ENCODE measurements at places on chromosomes 3 and 15. TPM values are rescaled to one million over a fixed set of nuclear protein-coding genes. Genes with fewer than 3 reads are reported as not detected.

DNA sequence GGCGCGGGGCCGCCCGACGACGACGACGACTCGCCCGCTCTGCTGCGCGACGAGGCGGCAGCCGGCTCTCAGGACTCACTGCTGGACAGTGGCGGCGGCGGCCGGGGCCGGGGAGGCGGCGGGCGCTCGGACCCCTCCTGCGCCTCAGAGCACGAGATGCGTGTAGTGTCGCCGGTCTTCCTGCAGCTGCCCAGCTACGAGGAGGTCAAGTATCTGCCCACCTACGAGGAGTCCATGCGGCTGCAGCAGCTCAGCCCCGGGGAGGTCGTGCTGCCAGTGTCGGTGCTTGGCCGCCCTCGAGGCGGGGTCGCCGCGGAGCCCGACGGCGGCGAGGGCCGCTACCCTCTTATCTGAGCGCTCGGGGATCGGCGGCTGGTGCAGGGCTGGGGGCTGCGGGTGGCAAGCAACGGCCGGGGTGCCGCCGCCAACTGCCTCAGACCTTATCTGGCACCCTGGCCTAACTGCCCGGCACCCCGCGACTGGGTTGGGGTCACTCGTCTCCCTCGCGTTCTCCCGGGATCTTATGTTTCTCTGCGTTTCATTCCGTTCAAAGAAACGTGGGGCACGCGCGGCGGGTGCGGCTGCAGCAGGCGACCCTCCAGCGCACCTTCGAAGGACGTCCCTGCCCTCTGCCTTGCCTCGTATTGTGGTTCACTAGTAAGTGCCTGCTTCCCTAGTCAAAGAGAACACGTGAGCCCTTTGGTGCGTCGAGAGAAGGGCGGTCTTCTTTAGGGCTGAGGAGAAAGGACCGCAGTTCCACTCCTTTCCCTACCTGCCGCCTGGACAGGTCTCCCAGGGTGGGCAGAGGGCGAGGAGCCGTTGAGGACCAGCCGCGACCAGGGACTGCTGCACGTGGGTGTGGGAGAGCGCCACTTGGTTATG lies 1.0 kb downstream of the C3orf80 start:
- no peaks in the 10 kb centered on the region for H3K36me3 ChIP-seq
- peaks cover 43% of the 10 kb centered on the region for H3K4me1 ChIP-seq
- DNase-seq: peak; percentile 69

CCR9 gene
- not detected for total RNA-seq

DNA sequence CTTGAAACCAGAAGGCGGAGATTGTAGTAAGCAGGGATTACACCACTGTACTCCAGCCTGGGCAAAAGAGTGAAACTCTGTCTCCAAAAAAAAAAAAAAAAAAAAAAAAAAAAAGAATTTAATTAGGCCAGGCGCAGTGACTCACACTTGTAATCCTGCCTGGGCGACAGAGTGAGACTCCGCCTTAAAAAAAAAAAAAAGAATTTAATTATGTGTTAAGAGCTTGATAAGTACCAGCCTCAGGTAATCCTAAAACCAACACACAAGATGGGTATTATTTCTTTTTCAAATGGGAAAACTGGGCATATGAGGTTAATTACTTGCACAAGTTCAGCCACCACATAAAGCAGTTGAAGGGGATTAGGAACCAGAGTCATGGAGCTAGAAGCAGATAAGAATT lies 49.0 kb downstream of the PBRM1 start:
- peaks cover 6% of the 10 kb centered on the region for H3K36me3 ChIP-seq
- no peak overlapping the region for H3K27ac ChIP-seq
- no peaks in the 10 kb centered on the region for H3K27me3 ChIP-seq
- H3K4me3 ChIP-seq: no peak overlapping the region
- H3K4me1 ChIP-seq: no peaks in the 10 kb centered on the region

DNA sequence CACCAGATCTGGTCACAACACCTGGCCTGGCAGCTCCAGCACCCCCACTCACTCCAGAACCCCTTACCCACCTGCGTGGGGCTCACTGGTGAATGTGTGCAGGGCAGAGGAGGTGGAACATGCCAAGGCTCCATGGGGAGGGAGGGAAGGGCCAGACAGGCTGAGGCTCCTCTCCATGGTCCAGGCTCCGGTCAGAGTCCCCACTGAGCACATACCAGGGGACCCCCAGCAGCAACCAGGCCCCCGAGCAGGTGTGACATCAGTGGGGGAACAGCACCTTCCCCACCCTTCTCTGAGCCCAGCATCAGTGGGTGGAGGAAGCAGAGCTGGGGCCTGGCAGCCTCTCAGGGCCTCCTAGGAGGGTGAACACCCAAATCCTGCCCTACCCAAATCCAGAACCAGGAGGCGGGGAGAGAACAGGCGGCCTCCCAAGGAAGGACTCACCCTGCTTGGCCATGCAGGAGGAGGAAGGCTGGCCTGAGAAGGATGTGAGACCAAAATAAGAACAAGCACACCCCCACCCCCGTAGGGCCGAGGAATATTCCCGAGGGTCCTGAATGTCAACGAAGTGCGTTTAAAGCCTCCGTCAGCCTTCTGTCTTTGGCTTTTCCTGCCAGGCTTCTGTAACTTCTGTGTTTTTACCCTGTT lies 1.1 kb upstream of the GP9 start:
- H3K4me3 ChIP-seq: no peak overlapping the region
- DNase-seq: no peak
- no peaks in the 10 kb centered on the region for H3K36me3 ChIP-seq
- peaks cover 7% of the 10 kb centered on the region for H3K4me1 ChIP-seq

DNA sequence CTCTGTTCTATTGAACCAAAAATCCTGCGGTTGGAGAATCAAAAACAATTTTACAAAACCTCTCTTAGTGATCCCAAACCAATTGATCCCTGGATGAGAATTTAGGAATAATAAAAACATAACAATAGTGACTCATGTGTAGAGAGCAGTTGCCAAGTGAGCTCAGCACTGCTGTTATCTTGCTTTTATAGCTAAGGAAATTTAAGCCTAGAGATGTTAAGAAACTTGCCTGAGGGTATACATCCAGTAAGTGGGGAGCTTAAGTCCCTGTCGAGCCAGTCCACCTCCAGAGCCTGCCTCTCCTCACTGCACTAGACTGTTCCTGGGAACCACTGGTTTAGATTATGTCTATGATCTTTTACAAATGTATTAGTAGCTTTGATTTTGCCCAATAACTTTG lies 358.4 kb upstream of the LMCD1 start:
- H3K27me3 ChIP-seq: no peaks in the 10 kb centered on the region
- H3K36me3 ChIP-seq: no peaks in the 10 kb centered on the region
- H3K4me3 ChIP-seq: no peak overlapping the region

DNA sequence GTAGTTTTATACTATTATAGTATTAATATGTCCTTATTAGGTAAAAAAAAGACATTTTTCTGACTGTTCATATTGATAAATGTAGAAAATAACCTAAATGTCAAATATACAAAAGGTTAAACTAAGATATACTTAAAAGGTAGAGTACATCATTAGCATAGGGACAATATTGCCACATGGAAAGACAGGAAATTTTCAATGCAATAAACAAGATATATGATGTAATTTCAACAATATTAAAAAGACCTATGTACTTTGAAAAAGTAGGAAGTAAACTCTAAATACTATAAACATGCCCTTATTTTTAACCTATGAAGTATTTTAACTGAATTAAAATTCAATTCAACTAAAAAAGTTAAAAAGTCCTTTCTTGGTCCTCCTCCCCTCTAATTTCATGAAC lies 1.9 kb downstream of the SPG11 start:
- H3K4me1 ChIP-seq: peaks cover 14% of the 10 kb centered on the region
- H3K27ac ChIP-seq: no peak overlapping the region
- H3K36me3 ChIP-seq: no peaks in the 10 kb centered on the region

DNA sequence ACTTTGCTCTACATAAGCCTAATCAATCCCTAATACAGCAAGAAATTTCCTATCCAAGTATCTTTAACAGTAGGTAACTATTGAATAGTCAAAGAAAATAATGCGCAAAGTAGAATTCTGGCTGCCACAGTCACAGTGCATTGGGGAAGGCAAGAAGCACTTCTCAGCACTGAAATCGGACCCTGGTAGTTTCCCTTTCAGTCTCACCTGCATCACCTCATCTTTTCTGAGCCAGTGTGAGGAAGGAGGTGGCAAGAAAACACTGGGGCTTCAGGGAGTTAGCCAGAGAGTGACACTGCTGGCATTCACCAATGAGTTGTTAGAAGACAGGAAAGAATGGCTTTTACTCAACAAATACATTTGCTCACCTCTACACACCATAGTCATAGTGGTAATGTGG lies 8.3 kb downstream of the TRIM42 start:
- H3K4me3 ChIP-seq: no peak overlapping the region
- no peak overlapping the region for H3K27ac ChIP-seq
- no peak for DNase-seq
- no peaks in the 10 kb centered on the region for H3K27me3 ChIP-seq
- H3K4me1 ChIP-seq: no peaks in the 10 kb centered on the region

GRCh38 chr3:105495021-105495420 lies 128.3 kb downstream of the ALCAM start:
- DNase-seq: no peak
- H3K27ac ChIP-seq: peak overlapping the region; percentile 35
- peaks cover 6% of the 10 kb centered on the region for H3K4me1 ChIP-seq
- no peak overlapping the region for H3K4me3 ChIP-seq
- H3K36me3 ChIP-seq: no peaks in the 10 kb centered on the region
- H3K27me3 ChIP-seq: no peaks in the 10 kb centered on the region

HDDC3 gene
- 5.5 TPM for total RNA-seq
